ENCODE measurements at places on chromosomes 4 and X. TPM values are rescaled to one million over a fixed set of nuclear protein-coding genes. Genes with fewer than 3 reads are reported as not detected.

Gene SLC10A6
- not detected for total RNA-seq

DNA sequence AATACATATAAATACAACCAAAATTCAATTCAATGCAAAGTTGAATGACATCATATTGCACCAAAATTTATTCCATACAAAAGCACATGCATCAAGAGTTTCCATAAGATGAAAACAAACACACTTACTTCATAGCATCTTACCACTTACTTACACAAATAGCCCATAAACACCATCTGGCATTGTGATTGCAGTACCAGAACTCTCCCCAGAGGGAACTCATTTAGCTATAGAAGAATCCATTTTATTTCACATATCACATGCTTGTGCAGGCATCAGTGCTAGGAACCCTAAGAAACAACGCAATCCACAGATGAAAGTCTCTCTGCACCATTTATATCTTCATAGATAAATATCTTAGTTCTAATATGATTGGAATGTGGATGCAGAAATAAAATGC lies 77.9 kb downstream of the SLC7A11 start:
- no peak overlapping the region for H3K4me3 ChIP-seq
- DNase-seq = no peak
- peaks cover 5% of the 10 kb centered on the region for H3K4me1 ChIP-seq

Gene VSIG1
- 0.37 TPM for total RNA-seq

DNA sequence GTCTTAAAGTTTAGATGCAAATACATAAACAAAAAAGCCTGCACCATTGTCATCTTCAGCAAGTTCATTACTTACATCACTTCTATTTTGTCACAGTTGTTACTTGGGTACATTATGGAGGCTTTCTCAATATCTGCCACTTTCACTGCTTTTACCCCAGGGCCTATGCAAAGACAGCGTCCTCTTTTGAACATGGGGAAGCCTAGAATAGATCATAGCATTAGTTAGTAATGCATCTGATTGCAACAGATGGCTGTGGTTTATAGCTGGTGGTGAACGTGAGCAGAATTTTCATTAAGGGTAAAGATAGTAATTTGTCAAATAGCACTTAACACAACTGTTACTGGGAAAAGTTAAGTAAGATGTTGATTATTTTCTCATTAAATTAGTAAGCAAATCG lies 729 bp downstream of the CXCL11 start:
- no peaks in the 10 kb centered on the region for H3K27me3 ChIP-seq
- H3K4me3 ChIP-seq = no peak overlapping the region
- no peaks in the 10 kb centered on the region for H3K4me1 ChIP-seq
- no peaks in the 10 kb centered on the region for H3K36me3 ChIP-seq
- DNase-seq = no peak

DNA sequence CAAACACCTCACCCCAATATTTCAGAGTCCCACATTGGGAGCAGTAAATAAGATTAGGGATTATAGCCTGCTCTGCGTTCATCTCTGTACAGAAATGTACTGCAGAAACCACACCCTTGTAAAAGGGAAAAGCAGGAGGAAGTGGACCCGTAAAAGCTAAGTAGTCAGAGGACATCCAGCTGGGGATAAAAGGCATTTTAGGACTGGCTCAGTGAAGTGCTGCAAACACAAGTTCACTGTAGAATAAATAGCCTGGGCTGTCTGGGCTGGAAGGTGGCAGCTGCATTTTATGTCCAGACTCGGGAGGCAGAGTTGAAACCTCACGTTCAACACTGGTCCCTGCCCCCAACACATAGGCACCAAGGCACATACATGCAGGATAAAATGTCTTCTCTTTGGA lies 178.7 kb upstream of the FAT1 start:
- H3K4me3 ChIP-seq = no peak overlapping the region
- H3K36me3 ChIP-seq = no peaks in the 10 kb centered on the region
- peaks cover 50% of the 10 kb centered on the region for H3K4me1 ChIP-seq

Gene CRMP1
- total RNA-seq = not detected

Gene TXK
- 1.9 TPM for total RNA-seq

DNA sequence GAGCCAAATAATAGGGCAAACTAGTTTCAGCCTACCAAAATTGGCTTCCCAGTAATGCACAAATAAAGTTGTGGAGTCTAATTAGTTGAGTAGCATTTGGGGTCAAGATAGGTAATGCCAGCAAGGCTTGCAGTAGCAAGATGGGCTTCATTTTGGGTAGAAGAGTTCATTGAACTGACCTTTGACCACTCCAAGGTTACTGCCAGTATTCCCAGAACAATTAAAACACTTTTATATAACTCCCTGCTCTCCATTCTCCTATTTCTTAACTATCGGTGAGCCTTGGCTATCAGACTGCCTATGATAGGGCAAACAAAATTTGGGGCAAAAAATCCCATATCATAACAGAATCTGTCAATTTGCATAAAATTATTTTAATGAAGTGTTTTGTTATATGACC lies 7.1 kb downstream of the DNAAF6 start:
- H3K4me3 ChIP-seq = no peak overlapping the region
- no peak for DNase-seq
- H3K27me3 ChIP-seq = no peaks in the 10 kb centered on the region
- H3K4me1 ChIP-seq = no peaks in the 10 kb centered on the region
- no peak overlapping the region for H3K27ac ChIP-seq

GRCh38 chrX:36199928-36200327 lies 280.4 kb downstream of the CFAP47 start:
- no peak overlapping the region for H3K4me3 ChIP-seq
- no peak for DNase-seq
- H3K27ac ChIP-seq = no peak overlapping the region
- no peaks in the 10 kb centered on the region for H3K36me3 ChIP-seq
- H3K27me3 ChIP-seq = no peaks in the 10 kb centered on the region
- H3K4me1 ChIP-seq = no peaks in the 10 kb centered on the region

GRCh38 chrX:65644621-65645289 lies 22.7 kb upstream of the MSN start:
- peak overlapping the region; percentile 16 for H3K27ac ChIP-seq
- H3K36me3 ChIP-seq = no peaks in the 10 kb centered on the region
- H3K4me1 ChIP-seq = peaks cover 24% of the 10 kb centered on the region
- no peaks in the 10 kb centered on the region for H3K27me3 ChIP-seq
- peak; percentile 75 for DNase-seq

DNA sequence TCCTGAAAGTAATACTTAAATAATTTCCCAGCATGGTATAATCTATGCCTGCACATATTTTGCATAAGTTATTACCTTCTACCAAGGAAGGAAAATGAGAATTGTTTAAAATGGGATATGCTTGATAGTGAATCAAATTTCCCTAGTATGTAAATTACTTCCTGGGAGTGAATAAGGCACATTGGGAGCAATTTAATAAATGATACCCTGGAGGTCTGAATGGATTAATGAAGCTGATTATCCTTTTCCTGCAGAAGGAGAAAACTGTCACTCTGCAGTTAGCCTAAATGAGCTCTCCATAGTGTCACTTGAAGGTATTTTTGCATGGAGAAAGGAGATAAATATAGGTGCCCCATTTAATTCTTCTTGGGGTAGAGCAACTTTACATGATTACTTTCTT lies 2212.0 kb downstream of the PCDH7 start:
- H3K4me1 ChIP-seq = no peaks in the 10 kb centered on the region
- DNase-seq = no peak
- no peak overlapping the region for H3K4me3 ChIP-seq
- H3K27me3 ChIP-seq = no peaks in the 10 kb centered on the region

Gene MAGEA2
- not detected for total RNA-seq

GRCh38 chrX:40844471-40844870 lies 109.1 kb upstream of the MED14 start:
- no peaks in the 10 kb centered on the region for H3K36me3 ChIP-seq
- H3K27me3 ChIP-seq = no peaks in the 10 kb centered on the region
- H3K27ac ChIP-seq = peak overlapping the region; percentile 94
- no peak for DNase-seq
- no peak overlapping the region for H3K4me3 ChIP-seq
- peaks cover 22% of the 10 kb centered on the region for H3K4me1 ChIP-seq

DNA sequence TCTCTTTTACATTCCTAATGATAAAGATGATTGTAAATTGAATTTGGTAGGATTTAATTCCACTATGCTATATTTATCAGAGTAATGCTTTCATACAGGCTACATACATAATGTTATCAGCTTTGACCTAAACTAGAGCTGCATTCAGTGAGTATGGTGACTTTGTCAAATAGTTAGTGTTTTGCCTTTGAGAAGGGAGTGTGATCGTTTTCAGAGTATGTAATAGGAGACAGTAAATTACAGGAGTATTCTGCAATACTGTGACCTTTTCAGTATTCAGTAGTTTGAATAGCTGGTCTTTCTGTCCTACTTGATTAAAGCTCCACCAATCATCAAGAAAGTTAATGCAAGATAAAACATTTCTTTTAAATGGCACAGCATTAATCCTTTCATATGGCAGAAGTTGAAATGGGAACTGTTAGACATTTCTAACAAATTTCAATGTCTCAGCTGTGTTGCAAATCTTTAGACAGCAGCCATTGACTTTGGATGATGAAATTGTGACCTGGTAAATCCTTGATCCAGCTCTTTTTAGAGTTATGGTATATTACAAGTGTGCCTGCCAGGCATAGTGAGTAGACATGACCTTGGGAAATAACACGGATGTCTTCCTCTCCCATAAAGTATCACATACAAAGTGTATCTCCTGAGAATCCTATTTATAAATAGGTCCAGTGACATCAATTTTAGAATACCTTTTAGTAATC lies 455.3 kb downstream of the KCTD8 start:
- no peak for DNase-seq
- no peaks in the 10 kb centered on the region for H3K36me3 ChIP-seq
- H3K4me3 ChIP-seq = no peak overlapping the region
- H3K4me1 ChIP-seq = no peaks in the 10 kb centered on the region
- no peak overlapping the region for H3K27ac ChIP-seq

- no peaks in the 10 kb centered on the region for H3K4me1 ChIP-seq
- no peaks in the 10 kb centered on the region for H3K27me3 ChIP-seq
- H3K4me3 ChIP-seq = no peak overlapping the region
Observed at GRCh38 chrX:119211649-119212014, 24.5 kb upstream of the PGRMC1 start.

Gene TBC1D1
- total RNA-seq = 97.1 TPM

GRCh38 chr4:156294577-156294976 lies 340.9 kb upstream of the CTSO start:
- DNase-seq = peak; percentile 59
- H3K27me3 ChIP-seq = no peaks in the 10 kb centered on the region
- H3K4me3 ChIP-seq = no peak overlapping the region
- H3K36me3 ChIP-seq = no peaks in the 10 kb centered on the region
- peak overlapping the region; percentile 57 for H3K27ac ChIP-seq

- H3K27ac ChIP-seq = no peak overlapping the region
- H3K4me1 ChIP-seq = no peaks in the 10 kb centered on the region
- no peaks in the 10 kb centered on the region for H3K27me3 ChIP-seq
- DNase-seq = no peak
Observed at GRCh38 chr4:163111588-163111987, 55.1 kb downstream of the NAF1 start.

Gene USP26
- not detected for total RNA-seq

GRCh38 chr4:177448850-177449249 lies 6.6 kb upstream of the AGA start:
- DNase-seq = no peak
- peaks cover 8% of the 10 kb centered on the region for H3K4me1 ChIP-seq
- no peaks in the 10 kb centered on the region for H3K36me3 ChIP-seq
- H3K27ac ChIP-seq = no peak overlapping the region
- no peaks in the 10 kb centered on the region for H3K27me3 ChIP-seq

Gene ZFP42
- not detected for total RNA-seq

Gene FOXR2
- not detected for total RNA-seq

DNA sequence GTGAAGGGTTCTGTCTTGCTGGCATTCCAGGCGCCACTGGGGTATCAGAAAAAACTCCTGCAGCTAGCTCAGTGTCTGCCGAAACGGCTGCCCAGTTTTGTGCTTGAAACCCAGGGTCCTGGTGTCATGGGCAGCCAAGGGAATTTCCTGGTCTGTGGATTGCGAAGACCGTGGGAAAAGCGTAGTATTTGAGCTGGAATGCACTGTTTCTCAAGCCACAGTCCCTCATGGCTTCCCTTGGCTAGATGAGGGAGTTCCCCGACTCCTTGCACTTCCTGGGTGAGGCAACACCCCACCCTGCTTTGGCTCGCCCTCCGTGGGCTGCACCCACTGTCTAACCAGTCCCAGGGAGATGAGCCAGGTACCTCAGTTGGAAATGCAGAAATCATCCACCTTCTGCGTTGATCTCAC lies 40.1 kb downstream of the NOP14 start:
- no peak overlapping the region for H3K4me3 ChIP-seq
- peak overlapping the region; percentile 54 for H3K27ac ChIP-seq

Gene RIBC1
- total RNA-seq = 0.39 TPM

DNA sequence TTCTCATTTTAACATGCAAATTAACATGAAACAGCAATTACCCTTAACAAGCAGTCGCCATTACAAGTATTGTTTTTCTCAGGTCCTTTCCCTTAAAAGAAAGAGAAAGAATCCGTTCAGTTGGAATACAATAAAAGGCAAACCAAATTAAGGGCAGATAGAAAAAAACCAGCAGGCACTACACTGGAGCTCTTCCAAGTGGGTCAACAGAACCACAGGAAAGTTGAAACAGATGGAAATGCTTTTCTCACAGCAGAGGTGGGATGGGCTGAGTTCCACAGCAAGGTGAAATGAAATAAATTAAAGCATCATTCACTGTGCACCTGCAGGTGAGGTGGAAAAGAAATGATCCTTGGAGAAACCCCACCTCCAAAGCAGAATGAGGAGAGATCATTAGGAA lies 102.6 kb downstream of the APBB2 start:
- H3K27ac ChIP-seq = no peak overlapping the region
- no peaks in the 10 kb centered on the region for H3K27me3 ChIP-seq
- no peak overlapping the region for H3K4me3 ChIP-seq
- no peaks in the 10 kb centered on the region for H3K36me3 ChIP-seq
- no peak for DNase-seq

DNA sequence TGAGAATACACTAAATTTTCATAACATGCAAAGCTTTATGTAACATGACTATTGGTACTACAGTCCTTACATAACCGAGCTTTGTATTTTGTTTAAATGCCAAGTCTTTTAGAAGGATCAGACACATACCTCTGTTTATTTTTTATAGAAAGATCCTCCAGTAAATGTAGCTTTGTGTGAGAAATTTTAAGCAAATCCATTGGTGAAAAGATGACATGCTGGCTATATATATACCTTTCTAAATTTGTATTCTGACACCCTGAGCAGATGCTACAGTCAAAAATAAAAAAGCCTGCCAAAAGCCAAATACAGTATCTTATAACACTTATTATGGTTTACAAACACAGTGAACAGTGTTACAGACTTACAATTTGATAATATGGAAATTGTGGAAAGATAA lies at the start of gene YIPF7:
YIPF7 (minus strand) TSS at position 201 of the 400 bp plus-strand sequence. CDS start 1,525 bp downstream, outside the sequence.
- no peak within 1 kb of the TSS for H3K27ac ChIP-seq
- no peak for DNase-seq
- H3K4me1 ChIP-seq = no peaks in the 10 kb centered on the region
- no peaks in the 10 kb centered on the region for H3K36me3 ChIP-seq

DNA sequence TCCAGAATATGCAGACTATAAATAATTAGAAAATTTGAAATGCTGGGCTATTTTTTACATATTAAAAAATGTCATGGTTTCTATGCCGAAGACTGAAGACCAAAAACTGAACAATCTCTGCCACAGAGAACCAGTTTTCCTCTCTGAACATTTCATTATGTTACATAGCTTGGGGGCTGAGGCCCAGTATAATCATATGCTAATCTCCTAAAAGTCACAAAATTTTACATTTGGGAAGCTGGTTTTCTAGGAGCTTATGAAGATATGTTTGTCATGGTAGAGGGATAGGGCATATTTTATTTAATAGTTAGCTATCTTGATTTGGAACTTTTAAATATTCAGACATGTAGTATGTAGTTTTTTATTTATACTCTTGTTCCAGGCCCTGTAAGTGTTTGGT lies 167.8 kb downstream of the GPAT3 start:
- no peak overlapping the region for H3K27ac ChIP-seq
- no peaks in the 10 kb centered on the region for H3K4me1 ChIP-seq
- no peaks in the 10 kb centered on the region for H3K36me3 ChIP-seq
- H3K27me3 ChIP-seq = no peaks in the 10 kb centered on the region
- no peak overlapping the region for H3K4me3 ChIP-seq
